ENCODE measurements at places on chromosomes 16 and 17.

DNA sequence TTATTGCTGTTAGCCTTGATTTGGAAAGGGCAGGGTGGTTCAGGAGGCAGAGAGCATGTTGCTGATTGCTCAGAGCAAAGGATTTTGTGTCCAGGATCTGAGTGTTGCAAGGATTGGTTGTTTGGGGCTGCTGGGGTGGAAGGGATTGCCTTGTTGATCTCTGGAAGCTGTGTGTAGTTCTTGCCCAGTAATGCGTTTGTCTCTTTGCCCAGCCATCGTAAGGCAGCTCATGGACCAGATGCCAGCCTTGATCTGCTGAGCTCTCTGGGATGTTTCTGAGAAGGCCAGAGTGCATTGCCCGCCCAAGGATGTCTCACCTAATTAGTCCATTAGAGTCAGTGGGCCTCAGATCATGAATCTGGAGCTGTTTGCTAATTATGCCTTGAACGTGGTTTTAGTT lies 33.6 kb downstream of the NKD1 start:
- no peak for DNase-seq

GRCh38 chr16:67547423-67548264 lies 14.7 kb upstream of the CTCF start:
- DNase-seq: no peak

GRCh38 chr16:66547101-66547989 lies 2.6 kb downstream of the TK2 start:
- no peak for DNase-seq

DNA sequence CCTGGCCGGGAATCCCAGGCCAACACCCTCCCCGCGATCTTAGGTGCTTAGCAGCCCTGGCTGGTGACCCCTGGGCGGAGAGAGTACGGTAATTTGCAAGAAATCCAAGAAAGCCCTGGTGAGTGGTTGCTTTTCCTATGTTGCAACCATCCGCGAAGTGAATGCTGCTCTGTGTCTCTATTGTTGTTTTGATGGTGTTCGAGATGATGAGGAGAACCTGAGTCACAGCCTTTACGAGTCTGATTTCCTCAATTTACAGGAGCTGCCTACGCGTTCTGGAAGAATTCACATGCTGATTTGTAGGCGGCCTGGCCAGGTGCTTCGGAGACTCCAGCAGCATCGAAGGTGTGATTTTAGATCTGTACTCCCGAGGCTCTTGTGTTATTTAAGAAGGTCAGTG lies 63.3 kb downstream of the TMEM235 start:
- DNase-seq: no peak

- DNase-seq: no peak
These were observed 20.9 kb upstream of the STH start for GRCh38 chr17:45977976-45978626.

DNA sequence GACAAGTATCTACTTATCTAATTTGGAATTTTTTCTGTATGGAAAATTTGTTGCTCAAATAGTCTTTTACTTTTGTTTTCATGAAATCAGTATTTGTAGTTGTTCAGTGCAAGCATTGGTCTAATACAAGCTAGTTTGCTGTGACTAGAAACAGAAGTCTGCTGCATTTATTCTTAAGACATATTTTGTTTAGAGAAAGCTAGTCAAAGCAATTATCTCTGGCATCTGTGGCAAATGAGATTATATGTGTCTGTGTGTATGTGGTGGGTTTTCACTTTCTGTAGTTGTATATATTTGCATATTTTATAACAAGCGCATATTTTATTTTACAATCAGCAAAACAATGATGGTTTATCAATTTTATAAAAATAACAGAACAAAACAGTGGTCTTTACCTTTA lies 96.0 kb upstream of the SIAH1 start:
- no peak for DNase-seq

DNA sequence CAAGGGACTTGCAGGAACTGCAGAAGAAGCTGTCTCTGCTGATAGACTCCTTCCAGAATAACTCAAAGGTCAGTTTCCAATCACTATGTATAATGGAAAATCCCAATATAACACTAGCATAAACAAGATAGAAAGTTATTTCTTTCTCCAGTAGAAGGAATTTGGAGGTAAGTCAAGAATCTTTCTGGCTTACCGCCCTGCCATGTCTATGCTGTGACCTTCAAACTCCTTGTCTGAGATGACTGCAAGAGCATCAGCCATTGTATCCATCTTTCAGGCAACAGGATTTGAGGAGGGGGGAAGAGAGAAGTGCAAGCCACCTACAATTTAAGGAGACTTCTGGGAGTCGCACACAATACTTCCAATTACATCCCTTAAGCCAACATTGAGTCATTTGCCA lies 2.7 kb downstream of the LDAF1 start:
- DNase-seq: no peak

Data from activated CD4-positive, alpha-beta T cell treated with anti-CD3 and anti-CD28 coated beads, Interleukin-2, amount 50 U/mL, for 4 hours (primary cell).